CD4-positive, alpha-beta T cell (primary cell): ENCODE measurements at places on chromosomes 7 and 10.

- DNase-seq: no peak
Measured at GRCh38 chr10:91680487-91680886, 47.6 kb upstream of the PPP1R3C start.

DNA sequence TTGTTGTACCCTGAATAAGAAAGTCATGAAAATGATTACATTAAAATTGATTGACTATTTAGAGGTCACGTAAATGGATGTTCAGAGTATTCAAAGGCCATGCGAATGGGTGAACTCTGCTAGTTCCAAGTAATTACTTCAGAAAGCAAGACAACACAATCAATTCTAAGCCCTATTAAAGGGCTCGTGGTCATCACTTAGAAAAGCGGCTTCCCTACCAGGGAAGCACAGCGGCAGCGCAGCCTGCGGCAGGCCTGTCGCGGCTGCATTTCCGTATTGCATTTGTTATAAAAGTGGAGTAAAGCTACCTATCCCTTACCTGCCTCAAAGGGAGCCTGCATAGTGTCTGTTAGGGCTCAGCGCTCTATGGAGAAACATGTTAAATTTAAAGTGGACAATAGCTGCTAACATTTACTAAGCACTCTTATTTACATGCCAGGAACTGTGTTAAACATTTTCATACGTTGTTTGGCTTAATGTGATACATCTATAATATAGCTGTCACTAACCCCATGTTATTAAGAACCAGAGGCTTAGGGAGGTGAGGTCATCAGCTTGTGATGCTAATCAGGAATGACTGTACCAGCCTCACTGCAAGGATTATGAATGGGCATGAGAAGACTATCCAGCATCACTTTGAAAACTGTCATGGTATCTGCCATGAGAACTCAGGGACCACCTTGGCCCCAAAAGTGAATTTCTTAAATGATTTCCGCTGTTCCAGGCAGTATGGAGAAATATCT lies 187.5 kb downstream of the CELF2 start:
- no peak for DNase-seq

- no peak for DNase-seq
Measured at GRCh38 chr10:104230490-104230889, 1.7 kb downstream of the CFAP43 start.

DNA sequence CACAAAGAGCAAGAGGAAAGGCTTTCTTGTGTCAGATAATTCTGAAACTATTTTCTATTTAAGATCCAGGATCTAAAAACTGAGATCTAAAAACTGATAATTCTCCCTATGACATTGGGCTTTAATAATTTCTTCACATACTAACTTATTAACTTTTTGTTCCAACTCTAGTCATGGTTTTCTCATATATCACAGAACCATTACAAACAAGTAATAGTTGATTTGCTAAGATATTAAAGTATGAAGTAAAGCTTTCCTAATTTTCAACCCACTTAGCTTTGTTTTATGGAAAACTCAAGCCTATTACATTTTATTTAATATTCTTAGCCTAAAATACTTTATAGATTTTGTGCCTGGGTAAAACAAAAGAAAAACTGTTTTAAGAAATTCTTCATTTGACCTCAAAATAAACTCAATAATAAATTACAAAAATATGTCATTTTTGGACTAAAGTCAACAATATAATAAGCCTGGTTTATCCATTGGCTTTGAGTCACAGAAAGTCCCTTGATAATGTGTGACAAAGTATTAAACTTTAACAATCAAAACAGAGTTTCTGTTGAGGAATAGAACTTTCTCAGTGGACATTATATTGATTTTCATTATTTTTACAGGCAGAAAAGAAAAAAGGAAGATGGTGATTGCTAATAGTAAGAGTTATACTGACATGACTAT lies 1142.9 kb upstream of the SORCS1 start:
- DNase-seq: no peak

DNA sequence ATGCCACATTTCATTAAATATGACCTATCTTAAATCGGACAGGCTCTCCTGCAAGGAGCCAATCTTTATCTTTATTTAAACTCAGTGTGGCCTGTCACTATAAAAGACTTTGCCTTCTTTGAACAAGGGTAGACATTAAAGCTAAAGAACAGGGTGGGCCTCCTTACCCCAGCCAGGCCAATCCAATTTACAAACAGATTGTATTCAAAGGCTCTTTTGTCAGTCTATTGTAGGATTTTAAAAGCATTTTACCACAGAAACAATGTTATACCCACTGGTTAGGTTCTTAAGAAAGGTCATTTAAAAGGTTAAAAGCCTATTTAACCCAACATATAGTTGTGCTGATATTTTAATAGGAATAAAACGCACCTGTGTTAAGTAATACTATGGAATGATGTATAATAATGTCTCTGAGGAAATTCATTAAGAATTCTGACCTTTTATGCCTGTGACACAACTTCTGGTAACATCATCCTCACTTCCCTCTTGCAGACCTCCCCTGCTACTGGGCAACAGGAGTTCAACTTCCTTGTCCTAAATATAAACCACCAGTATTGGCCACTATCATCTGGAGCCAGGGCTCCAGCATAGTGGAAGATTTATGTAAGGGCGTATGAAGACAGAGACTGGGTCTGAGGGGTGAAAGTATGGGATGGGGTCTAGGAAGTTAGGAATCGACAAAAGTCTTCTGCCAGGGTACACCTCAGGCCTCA lies 32.5 kb downstream of the MTERF1 start:
- DNase-seq: no peak

DNA sequence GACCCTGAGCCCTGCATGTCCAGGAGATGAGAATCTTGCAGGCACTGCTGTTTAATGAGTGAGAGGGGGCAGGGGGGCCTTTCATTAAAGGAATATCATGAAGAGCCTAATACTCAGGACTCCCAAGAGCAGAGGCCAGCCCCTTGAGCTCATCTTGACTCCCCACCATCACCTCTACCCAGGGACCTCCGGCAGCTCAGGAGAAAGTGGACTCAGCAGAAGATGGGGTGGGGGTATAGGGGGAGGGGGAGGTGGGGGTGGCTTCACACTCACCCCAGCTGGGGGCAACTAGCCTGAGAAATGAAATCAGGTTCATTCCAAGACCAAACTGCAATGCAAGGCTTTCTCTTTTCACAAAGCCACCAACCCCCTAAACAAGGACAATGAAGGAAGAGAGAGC lies 575.6 kb upstream of the MKI67 start:
- DNase-seq: no peak

GRCh38 chr7:149773446-149774236 lies at the start of gene ZNF467:
TSS of gene ZNF467 (minus strand) at chr7:149773588. CDS start at chr7:149771032, 2,556 bp downstream.
- DNase-seq: peak; percentile 59

- no peak for DNase-seq
Measured at GRCh38 chr7:108824840-108825580, 255.3 kb downstream of the DNAJB9 start.

- DNase-seq: no peak
Measured at GRCh38 chr10:79463578-79464496, 18.4 kb upstream of the ZCCHC24 start.

DNA sequence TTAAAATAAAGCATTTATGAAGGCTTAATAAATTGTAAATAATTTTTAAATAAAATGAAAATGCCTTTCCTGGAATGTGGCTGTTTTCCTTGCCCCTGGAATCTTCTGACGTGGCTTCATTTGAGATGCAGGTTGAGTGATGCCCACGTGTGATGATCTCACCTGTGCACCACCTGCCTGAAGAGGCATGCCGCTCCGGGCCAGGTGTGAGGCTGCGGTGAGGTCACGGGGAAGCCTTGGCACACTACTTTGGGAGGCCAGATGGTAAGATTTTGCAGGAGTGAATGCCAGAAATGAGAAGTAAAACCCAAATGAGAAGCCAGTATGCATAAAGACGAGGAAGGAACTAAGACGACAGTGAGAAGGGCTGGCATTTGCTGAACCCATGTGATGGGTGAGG lies 36.2 kb downstream of the GOT1 start:
- DNase-seq: no peak

DNA sequence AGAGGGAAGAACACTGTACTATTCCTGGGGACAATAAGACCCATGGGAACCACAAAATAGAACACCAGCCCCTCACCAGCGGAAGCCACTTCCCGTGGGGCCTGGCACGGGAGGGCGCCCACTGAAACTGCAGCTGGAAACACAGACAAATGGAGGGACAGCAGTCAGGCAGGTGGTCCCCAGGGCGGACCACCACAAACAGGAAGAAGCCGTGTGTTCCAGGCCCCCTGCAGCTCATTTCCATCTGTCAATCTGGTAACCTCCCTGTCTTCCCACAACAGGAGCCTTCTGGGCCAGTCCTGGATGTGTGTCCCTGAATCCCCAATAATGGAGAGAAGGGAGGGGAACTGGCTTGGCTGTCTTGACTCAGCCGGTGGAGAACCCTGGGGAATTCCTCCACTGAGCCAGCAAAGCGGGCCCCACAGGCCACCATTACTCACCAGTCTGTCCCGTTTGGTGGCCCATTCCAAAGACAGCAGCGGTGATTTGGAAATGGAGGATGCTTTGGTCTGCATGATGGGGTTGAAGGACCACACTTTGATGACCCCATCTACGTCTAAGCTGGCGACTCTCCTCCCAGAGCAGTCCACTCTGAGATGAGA lies 16.7 kb downstream of the WDR91 start:
- DNase-seq: no peak

DNA sequence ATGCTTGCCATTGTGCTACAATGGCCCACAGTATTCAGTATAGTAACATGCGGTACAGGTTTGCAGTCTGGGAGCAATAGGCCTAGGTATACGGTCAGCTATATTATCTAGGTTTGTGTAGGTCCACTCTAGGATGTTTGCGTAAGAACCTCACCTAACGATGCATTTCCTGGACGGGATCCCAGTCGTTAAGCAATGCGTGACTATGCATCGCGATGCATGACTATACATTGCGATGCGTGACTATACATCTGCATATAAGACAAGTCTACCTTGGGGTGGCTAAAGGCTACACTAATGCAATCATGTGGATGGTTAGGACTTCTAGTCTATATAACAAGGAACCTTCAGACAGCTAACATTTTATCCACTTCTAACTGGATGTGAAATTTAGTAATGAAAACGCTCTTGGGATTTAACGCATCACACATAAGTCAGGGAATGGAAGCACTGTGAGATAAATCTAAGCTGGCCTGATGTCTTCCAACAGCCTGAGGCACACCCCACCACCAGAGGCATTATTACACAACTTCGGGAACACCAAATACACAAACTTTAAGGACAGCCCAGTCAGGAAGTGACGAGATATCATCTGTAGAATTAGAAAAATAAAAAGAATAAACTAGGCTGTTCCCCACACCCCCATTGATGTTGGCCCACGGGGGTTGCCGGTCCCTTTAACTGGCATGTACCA lies 9.2 kb downstream of the GNA12 start:
- DNase-seq: no peak

DNA sequence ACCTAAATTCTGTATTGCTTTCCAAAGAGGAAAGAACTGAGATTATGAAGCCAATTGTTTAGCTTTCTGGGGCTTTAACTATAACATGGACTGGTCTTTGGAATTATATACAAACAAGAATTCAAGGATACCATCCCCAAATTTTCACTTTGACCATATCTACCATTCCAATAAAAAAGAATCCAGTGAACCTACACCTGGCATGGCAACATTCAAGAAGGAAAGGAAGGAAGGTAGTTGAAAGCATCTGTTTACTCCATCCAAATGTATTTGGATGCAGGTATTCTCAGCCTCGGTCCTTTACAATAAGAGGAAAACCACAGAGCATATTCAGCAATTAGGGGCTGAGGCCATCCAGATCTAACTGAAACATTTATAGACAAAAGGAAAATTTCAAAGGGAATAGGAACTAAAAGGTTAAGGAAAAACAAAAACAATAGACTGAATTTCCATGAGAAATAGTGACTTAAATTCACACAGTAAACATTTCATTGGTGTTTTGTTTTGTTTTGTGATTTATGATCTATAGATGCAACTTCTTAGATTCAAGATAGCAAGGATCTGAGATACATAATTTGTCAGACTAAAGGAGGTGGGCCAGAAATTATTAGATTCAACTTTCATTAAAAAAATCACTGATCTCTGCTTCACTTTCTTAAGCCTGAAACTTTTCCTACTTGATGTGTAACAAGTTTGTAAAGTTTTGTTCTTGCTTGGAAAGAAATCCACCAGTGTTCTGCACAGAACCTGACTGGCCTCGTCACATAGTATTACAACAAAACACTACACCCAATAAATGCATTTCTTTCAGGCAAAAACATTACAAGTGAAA lies 12.7 kb downstream of the SKIDA1 start:
- no peak for DNase-seq

DNA sequence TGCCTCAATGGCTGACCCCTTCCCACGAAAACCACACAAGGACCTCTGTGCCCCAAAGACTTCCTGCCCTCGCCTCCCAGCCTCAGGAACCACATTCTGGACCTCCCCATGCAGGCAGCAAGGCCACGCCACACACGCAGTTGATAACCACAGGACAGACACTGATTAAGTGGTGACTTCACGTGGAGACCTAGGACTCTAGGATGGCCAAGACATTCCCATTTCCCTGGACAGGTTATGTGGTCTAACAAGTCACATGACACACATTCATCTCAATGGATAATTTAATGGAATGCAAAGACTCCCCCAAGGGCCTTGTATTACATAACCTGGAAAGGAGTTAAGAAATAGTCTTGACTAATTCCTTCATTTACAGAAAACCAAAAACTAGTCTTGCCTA lies 110.2 kb downstream of the LARP4B start:
- DNase-seq: no peak

- no peak for DNase-seq
Measured at GRCh38 chr10:89390476-89391225, 1.8 kb upstream of the IFIT1 start.

DNA sequence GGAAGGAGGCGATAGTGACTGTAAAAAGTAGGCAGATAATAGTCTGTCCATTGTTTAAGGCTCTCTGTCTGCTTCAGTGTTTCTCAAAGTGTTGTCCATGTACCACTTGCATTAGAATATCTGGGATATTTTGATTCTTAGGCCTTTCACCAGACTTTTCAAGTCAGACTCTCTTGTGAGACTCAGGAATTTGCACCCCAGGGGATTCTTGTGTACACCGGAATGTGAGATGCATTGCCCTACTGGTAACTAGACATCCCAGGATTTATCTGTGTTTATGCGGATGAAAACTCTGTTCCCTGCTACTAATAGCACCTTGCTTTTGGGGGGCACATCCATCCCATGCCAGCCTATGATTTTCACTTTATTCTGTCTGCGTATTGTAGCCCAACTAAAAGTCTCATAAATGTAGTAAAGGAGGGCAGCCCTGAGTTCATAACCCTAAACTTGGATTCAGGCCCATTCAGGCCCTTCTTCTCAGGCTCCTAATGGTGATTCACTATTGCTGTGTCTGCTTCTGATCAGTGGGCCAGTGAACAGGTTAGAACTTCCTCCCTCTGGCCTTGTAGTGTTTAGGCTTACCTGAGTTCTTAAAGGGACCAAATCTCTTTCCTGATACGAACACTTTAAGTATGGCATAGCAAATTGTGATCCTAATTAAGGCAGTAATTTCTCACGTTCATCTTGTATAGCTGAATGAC lies 71.8 kb upstream of the RPA3 start:
- DNase-seq: no peak

DNA sequence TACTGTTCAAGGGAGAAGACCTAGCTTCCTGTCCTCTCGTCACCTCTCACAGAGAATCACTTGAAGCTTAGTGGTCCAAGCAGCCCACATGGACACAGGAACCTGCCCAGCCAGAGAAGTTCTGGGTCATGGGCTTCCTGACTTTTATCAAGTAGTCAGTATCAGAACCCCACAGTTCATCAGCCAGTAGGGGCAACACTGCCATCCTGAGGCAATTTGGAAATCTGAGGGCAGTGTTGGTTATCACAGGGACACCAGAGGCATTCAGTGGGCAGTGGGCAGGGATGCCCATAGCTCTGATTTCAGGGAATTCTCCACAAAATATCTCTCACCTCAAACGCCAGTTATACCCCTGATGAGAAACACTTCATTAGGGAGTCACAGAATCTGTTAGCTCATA lies 22.5 kb upstream of the MGAM2 start:
- no peak for DNase-seq
